ENCODE measurements at places on chromosomes 4 and X.

DNA sequence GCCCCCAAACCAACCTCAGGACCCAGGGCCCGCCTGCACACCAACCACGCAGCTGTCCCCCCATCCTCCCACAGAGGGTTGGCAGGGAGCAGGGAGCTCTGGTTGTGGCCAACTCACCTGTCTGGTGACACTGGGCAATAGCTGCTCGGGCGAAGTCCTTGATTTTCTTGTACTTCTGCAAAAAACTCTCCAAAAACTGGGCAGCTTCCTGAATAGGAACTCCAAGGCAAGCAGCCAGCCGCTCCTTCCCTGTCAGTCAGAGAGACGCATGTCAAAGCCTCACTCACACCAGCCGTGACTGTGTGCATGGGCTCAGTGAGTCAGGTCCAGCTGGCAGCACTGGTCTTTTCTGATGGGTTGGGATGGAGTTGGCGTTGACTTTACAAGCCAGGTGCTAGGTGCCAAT, 26.4 kb downstream of the NAT8L start:
- no peak for DNase-seq

DNA sequence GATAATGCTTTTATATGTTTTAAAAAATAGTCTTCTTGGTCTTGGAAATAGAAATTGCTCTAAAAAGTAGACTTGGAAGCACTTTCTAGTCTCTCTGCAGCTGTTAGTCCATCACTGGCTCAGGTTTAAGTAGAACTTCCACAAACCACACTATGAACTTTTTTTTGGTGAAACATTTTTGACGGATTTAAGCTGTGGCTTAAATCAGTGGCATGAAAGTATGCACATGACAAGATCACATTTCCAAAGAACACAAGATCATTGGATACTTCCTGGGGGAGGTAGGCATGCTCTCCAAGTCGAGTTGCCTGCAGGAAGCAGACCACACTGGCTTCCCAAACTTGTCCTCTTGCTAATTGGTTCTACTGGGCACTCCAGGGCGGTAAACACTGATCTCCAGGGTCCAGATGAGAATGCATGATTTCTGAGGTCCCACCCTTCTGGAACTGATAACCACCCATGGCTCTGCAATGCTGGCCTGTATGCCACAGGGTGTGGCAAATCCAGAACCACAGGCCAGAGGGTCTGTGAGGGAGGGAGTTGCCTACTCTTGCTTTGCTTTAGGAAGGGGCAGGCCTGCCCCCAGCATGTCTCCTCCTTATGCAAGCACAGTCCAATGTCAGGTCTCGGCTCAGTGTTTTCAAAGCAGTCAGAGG, 331.9 kb upstream of the SFRP2 start:
- no peak for DNase-seq

DNA sequence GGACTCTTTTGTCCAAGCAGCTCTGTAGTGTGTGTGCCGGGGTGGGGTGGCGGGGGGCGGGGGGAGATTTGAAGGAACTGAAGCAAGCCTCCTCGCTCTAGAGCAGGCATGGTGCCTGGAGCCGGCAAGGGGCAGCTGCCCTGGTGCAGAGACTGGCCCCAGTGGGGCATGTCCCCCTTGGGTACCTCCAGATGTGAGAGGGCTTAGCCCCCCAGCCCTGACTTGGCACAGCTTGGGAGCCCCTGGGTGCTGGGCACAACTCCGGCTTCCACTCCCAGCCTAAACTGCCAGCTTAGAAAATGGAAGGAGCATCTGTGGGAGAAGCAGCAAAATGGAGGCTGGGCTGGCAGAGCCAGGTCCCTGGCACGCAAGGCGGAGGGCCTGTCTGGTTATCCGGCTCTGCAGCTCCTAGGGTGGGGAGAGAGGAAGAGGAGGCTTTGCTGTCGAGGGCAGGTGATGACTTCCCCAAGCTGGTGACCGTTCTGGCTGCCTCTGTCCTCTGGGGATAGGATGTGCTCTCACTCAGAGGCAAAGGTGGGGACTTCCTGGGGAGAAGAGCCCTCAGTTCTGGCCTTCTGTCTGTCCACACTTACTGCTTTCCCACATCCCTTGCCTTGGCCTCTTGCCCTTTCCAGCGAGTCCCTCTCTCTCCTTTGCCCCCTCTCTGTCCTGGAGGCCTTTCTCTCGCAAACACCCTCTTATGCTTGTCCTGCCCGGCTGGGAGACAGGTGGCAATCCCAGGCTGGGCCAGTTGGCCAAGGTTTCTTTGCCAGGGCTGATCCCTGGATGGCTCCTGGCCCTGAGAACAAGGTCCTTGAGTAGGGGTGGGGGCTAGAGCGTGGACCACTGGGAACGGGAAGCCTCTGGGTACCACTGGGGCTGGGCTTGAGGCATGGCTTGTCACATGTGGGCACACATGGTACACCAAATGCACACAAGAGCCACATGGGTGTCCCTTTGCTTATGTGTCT, 2.0 kb downstream of the DLG3 start:
- DNase-seq: no peak

DNA sequence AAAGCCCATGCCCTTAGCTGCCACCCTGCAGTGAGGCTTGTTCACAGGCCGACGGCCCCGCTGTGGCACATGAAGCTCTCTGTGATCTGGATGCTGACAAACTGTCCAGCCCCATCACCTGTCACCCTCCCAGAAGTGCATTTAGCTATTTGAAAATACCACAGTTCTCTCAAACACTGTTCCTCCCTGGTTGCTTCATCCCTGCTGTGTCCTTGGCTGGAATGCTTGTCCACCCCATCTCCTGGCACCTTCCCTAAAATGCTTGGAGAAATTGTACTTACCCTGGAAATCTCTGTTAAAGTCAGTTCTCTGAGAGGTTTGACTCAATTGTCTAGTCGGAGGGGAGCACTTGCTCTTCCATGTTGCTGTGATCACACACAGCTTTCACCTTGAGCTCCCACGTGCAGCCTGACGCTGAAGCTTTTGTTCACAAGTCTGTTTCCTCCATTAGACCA, 10.1 kb downstream of the SYNPO2 start:
- no peak for DNase-seq

GRCh38 chr4:76886848-76887441, 11.0 kb downstream of the SOWAHB start:
- DNase-seq: no peak

- no peak for DNase-seq
Measured at GRCh38 chrX:101347859-101348451, 587 bp downstream of the TIMM8A start.

DNA sequence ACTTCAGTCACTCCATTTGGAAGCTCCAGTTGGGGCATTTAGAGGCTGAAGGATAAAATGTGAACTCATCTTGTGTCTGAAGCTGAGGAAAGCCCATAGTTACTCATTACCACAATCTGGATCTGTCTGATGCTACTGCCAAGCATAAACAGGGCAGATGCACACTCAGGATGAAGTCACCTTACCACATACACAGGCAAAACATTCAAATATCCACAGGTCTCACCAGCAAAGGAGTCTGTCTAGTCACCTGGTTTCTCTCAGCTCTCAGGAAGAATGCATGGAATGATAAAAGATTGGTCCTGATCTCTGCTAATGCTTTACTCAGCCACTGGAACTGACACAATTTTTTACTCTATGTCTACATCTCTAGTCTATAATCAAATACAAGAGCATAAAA, 13.0 kb upstream of the ODAPH start:
- DNase-seq: no peak

DNA sequence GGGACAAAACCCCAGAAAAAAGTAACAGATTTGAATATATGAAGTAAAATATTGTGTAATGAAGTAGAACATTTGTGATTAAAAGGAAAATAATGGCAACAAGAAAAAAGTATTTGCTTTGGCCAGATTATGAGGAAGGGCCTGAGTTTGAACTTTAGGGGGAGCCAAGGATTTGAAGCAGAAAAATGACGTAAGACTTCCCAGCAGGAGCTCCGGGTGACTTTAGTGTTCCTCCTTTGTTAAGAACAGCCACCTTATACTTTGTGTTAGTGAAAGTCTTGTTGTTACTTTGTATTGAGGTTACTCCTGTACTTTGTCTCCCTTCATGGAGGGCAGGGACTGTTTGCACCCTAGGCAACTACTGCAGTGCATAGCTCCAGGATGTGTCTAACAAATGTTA, 41.1 kb downstream of the DCUN1D4 start:
- DNase-seq: no peak

DNA sequence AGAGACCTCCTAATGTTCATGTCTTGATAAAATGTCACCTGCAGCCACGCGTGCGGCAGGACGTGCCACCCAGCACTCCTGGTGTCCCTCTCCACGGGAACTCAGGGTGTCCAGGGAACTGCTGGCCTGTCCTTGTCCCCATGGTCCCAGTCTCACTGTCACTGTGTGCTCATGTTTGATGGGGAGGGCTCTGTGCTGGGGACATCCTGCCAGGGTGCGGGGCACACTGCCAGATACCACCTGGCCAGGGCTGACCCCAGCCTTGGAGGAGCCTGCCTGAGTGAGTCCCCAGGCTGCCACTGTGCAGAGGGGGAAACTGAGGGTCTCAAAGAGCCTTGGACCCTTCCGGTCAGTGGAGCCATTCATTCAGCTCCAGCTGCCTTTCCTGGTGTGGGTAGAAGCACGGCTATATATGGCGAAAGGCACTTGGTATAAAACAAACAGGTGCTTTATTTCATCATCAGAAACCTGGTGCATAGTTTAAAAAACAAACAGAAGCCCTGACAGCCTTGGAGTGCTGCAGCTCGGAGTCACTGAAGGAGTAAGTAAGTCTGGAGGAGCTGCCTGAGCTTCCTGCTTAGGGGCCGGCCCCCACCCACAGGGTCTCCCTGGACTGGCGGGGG, 33.0 kb downstream of the NOP14 start:
- DNase-seq: no peak

- no peak for DNase-seq
Measured at GRCh38 chrX:74119016-74119910, 184.7 kb upstream of the ZCCHC13 start.

- no peak for DNase-seq
Measured at GRCh38 chr4:8221476-8221875, 22.4 kb downstream of the SH3TC1 start.

DNA sequence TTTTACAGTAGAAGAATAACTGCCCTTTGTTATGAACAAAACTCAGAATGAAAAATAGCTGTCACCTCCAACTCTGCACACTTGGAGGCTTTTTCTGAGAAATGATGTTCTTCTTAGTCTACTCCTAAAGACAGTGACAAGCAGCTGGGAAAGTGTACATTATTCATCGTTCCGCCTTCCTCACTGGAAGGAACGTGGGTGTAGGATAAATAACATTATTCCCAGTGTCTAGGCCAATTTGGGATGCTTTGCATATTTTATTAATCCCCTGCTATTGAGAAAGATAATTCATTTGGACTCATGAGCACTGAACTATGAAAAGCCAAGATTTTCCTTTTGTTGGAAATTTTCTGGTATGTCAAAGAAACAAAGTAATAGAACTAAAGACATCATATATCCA, 87.8 kb downstream of the VCX2 start:
- no peak for DNase-seq

- no peak for DNase-seq
Measured at GRCh38 chr4:581181-581580, 5.1 kb upstream of the TMEM271 start.

DNA sequence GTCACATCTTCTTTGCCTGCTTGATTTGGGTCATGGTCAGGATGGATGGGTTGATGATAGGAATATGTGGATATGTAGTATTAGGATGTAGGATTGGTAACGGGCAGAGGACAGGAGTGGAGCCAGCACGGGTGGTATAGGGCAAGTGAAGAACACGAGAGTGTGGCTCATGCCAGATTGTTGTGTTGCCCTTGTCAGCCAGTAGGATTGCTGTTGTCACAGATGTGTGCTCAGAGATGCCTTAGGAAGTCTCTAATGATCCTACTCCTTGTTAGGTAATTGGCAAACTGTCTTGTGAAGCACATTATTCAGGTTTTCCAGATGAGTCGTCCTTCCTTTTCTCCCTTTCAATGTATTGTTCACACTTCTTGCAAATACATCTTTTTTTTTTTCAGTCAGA, 5.5 kb downstream of the ATP10D start:
- DNase-seq: no peak

DNA sequence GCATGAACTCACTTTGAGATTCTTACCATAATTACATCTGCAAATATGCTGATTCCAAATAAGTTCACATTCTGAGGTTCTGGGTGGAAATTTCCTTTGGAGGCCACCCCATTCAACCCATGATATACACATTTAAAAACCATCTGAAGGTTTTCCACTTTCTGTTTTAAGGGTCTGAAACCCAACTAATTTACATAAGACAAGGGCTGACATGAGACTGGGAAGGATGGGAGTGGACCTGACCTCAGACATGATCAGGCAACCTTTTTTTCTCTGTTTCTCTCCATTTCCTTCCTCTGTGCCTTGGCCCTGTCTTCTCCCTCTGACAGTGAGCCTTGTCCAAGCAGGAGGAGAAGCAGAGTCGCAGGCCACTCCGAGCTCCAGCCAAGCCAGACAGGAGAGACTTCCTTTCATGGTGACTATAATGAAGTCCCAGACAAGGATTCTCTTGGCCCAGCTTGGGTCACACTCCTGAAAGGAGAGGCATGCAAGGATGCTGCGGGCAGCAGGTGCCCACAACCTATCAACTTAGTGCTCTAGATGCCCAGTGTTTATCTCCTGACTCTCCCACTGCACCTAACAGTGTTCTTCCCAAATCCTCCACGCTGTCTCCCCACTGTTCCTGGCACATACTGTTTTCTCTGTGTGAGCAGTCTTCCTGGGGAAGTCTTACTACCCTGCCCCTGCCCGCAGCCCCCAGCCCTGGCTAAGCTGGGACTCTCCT, 39.9 kb downstream of the MSX1 start:
- no peak for DNase-seq

GRCh38 chr4:128590773-128591172, 218.7 kb upstream of the JADE1 start:
- DNase-seq: no peak

DNA sequence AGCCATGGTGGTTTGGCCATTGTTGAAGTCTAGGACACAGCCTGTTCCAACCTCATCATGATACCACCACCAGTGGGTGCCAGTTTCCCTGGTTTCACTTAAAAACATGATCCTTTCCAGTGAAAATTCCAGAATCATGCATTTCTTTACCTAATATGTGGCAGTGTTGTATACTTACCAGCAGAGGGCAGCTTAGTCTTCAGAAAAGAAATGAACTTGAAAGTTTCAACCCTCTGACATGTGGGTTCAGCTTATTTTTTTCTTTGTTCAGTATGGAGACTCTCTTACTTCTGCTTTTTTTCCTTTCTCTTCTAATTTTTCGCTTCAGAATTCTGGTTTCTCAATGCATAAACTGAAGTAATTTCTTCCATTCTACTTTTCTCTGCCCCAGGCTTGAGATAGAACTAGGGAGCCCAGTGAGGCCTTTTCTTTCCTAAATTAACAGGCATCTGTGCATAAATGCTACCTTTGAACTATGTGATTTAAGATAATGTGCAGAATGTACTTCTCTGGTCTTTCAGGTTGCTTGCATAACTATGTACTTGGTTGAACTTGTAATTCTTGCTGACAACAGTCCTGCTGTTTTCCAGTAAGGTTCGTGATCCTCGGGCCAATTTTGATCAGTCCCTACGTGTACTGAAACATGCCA, 10.7 kb downstream of the LIAS start:
- peak; percentile 30 for DNase-seq

Data from activated CD8-positive, alpha-beta T cell treated with anti-CD3 and anti-CD28 coated beads, Interleukin-2, amount 10 ng/mL, durations not matched to agents 7 days and 5 days (primary cell).